Regular cardiac myocyte (primary cell): ENCODE measurements at places on chromosomes 16 and 17. TPM values are rescaled to one million over a fixed set of nuclear protein-coding genes. Genes with fewer than 3 reads are reported as not detected.

Gene ABCA8
- total RNA-seq: 40.6 and 123 TPM in 2 replicates

Gene CSH1
- not detected in 2 replicates for total RNA-seq

Gene TBX4
- under 0.01 TPM in 1 of 2 replicates, not detected in the other for total RNA-seq

Gene TBC1D28
- not detected in 2 replicates for total RNA-seq

Gene WFDC1
- total RNA-seq: 3.3 and 10.7 TPM in 2 replicates

Gene CHST4
- not detected in 2 replicates for total RNA-seq

Gene PRRT2
- 0.58 and 3.1 TPM in 2 replicates for total RNA-seq

Gene TUBB3
- 119 and 496 TPM in 2 replicates for total RNA-seq

Gene ABCA3
- 2.1 and 2.8 TPM in 2 replicates for total RNA-seq
